HFF-Myc (cell line): ENCODE measurements at places on chromosomes 1 and 21.

- no peak for DNase-seq
Observed at GRCh38 chr1:109188200-109188599, 25.5 kb upstream of the SARS1 start.

DNA sequence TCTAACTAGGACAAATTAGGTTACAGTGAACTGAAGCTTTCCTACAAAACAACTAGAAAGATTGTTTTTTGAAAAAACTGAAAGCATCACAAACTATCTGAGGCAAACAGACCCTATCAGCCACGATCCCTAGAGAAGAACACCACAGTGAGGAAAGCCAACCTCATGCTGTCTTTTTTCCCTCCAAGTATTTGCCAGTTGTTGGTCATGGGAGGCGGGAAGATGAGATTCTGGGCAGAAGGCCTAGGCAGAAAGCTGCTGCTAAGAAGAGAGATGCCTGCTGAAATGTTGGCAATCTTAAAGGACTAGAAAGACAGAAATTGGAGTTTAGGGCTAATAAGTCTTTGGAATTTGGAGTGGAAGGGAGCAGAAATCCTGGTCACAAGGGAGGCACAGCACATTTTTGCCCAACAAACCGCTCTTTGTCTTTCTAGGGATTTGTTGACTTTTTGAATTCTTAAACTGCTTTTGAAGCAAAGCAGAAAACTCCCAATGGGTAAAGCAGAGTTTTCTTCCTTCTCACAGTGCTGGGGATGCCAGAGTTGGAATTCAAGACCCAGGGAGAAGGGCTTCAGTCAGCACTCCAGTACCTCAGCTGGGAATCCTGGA, 83.9 kb downstream of the MT1HL1 start:
- DNase-seq = no peak

- no peak for DNase-seq
Observed at GRCh38 chr1:114079596-114080190, 74.0 kb downstream of the SYT6 start.

DNA sequence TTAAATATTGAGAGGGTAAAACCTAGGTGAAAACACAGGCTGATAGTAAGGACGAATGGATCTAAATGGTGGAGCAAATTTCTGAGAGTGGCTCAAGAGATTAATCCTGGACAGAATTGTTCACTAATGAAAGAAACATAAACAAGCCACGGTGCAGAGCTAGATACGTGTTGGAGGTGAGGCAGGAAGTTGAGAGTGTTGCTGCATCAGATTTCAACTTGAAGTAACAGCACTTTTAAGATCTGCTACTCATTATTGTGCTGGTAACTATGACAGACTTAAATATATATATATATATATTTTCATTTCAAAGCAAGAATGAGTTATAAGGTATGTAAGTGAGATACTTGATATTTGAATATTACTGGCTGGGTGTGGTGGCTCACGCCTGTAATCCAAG, 64.9 kb downstream of the PTGS2 start:
- DNase-seq = no peak

DNA sequence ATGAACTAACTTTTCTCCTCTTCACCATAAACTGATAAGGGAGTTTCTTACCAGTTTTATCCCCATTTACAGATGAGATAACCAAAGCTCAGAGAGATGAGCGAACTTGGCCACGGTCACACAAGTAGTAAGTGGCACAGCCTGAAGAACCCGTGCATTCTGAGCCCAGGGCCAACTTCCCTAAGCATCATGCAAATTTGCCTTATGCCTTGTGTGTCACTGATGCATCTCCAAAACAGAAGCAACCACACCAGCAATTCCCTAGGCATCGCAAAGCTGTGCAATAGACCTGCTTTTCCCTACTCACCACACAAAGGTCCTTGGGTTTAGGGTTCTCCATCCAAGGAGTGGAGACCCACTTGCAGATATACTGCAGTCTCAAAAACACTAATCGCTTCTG, 304.5 kb upstream of the KAZN start:
- DNase-seq = no peak

DNA sequence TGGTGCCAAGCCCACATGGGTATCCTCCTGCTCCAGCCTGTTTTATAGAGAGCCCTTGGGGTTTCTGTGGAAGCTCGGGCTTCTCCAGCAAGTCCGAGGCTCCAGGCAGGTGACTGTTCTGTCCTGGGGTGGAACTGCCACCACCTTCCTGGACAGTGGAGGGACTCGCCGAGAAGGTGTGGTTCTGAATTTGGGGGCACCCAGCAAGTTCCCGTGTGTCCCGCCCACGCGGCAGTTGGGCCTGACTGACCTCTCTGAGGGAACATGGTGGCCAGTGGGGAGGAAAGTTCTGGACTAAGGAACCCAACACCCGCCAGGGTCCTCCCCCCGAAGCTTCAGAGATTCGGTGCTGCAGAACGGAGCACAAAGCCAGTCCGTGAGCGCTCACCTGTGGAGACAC, 158.1 kb upstream of the C1orf174 start:
- no peak for DNase-seq

GRCh38 chr1:59052166-59052590, 244.7 kb upstream of the FGGY start:
- DNase-seq = no peak

DNA sequence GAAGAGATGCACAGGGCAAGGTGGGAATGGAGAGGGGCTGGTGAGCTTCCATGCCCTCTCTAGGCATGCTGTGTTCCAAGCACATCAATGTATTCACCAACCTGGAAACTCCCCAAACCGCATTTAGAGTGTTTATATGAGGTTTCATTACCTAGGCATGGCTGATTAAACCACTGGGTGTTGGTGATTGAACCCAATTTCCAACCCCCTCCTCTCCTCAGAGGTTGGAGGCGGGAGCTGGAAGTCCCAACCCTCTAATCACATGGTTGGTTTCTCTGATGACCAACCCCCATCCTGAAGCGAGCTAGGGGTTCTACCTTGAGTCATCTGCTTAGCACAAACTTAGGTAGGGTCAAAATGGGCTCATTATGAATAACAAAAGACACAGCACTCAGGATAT, 3.0 kb upstream of the PPIE start:
- no peak for DNase-seq

DNA sequence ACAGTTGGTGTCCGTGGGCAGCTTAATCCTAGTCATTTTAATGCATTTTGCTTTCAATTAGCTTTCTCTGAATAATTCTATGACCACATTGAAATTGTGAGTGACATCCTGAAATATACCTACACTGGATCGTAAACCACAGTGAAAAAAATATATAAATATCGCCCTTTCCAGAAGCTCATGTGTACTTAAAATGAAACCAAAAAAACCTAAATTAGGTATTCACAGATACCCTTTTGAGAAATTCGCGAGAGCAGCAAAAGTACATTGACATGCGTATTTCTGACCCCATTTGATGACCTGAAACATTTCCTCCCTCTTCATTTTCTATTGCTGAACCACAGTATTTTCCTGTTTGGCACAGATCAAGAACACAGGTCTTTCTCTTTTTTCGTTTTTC, 253.8 kb downstream of the LTN1 start:
- DNase-seq = no peak

- DNase-seq = no peak
Observed at GRCh38 chr1:6967431-6968111, 182.3 kb downstream of the CAMTA1 start.

DNA sequence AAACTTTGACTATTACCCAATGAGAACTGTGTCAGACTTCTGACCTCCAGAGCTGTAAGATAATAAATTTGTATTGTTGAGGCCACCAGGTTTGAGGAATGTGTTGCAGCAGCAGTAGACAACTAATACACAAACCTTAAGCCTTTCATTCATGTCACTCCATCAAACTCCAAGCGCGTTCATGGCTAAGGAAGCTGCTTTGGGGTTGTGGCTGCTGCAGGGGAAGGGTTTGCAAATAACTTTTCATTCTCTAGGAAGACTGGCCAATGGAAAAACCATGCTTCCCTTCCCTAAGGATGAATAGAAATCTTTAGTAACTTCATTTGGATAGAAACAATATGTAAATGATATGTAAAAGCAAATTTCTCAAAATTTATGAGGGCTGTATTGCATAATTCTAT, 170.4 kb downstream of the RHOU start:
- no peak for DNase-seq

DNA sequence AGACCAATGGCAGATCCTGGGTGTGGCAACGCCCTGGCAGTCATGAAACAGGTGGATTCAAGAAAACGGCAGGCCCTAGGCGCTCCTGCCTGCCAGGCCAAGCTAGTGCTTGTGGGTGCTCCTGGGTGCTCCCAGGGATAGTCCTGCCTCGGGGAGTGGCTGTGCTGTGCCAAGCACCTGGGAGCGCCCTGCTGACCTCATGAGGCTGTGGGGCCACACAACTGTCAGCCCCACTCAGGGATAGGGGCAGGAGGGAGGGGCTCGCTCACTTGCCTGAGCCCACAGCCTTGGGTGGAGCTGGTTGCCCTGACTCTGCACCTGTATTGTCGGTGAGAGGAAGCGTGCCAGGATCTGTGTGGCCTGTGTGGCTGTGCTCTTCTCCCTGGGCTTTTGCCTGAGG, 9.4 kb downstream of the SNAP47 start:
- DNase-seq = no peak

DNA sequence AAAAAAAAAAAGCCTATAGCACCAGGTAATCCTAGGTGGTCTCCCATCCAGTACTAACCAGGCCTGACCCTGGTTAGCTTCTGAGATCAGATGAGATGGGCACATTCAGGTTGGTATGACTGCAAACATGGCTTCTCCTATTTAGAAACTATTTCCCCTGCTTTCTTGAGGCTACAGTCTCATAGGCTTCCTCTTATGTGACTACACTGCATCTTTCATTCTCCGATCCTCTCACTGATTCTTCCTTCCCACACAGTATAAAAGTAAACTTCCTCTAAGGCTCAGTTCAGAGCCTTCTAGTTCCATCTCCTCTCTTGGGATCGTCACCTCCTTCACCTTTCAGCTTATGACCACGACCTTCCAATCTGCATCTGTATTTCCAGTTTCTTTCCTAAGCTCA, 30.4 kb upstream of the RNF2 start:
- DNase-seq = no peak

DNA sequence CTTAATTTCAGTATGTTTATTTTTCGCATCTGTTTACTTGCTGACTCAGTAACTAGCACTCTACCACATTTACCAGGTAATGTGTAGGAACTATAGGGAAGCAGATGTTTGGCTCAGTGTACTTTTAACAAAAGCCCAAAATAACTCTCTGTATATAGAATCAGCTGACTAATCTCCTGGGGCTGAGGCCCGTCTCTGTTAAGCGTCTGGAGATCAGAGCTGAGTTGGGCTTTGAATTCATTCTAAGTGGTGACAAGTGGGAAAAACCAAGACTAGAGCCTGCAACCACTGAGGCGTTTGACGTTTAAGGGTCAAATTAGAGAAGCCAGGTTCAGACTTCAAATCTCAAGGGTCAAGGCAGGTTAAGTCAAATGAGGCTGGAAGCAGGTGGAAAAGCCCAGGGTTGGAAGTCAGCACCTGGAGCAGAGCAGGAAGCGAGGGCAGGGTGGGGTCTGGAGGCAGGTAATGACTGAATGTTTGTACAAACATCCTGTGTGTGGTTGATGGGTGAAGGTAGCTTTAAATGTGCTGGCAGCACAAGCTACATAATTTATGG, 56.8 kb upstream of the LYST start:
- no peak for DNase-seq

GRCh38 chr1:68015369-68015768, 35.1 kb downstream of the DIRAS3 start:
- no peak for DNase-seq

DNA sequence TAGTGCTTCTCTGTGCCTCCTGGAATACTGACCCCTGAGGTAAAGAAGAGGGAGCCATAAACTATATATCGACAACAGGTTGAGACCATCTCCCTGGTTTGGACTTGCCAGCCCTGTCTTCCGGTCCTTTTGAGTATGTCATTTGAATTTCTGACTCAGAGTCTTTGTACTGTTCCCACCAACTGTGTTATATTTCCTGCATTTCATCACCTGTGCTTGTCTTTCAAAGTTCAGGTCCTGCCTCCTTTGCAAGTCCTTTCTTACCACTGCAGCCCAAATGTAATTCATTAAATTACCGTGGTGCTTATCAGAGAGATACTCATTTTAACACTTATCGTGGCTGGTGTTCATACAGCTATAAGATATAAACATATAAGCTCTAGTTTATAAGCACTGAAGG, 10.7 kb downstream of the AK5 start:
- no peak for DNase-seq

DNA sequence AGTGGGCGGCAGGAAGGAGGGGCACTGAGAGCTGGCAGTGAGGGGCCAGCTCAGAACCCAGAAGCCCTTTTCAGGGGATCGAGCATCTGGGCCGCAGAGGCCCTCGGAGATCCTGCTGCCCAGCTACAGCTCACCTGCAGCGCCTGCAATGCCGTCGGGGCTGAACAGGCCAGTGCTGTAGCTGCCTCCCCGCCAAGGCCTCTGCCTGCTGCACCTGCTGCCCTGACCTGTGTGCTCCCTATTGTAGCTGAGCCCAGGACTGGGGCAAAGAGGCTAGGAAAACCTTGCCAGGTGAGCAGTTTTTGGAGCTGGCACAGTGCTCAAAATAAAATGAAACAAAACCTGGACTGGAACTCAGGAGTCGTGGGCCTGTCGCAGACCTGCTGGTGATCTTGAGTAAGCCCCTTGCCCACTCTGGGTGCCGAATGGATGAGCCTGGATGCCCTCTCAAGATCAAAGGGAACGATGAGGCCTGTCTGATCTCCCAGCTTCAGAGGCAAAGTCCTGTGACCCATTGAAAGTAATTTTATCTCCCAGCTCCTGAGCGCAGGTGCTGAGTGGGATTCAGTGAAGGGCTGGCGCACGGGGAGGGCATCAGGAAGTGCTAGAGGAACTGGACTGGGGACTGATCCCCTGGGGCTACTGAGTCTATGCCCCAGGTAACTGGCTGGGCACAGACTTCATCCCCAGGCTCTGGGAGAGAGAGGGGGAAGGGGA, 154.6 kb downstream of the FOXD2 start:
- DNase-seq = no peak

DNA sequence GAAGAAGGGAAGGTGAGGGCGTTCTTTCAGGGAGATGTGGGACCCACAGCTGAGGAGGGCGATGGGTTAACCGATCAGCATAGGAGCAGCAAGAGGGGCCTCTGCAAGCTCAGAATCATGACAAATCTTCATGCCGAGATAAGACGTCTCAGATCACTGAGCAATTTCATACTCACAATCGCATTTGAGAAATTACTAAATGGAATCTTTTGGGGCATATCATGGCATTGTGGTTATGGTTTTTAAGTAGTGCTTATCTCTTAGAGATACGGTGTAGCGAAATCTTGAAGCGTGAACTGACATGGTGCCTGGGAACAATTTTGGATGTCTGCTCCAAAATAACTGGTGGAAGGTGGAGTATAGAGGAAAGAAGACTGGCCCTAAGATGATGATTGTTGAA, 6.2 kb downstream of the TNNT2 start:
- no peak for DNase-seq

DNA sequence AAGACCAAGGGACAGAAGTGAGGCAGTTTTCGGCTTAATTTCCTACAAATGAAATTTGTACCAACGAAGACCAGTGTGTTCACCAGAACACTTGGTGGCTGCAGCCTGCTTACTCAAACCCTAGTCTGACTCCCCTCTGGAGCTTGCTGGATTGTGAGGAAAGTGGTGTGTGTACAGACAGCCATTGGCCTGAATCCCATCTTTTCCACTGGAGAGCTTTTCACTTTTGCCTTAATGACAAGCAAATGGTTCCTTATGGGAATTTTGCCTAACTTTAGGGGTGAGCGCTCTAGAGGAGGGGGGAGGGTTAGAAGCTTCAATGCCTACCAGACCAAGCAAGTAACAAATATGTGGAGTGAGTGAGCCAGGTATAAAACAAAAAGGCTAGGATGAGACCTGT, 17.3 kb downstream of the METTL13 start:
- DNase-seq = no peak
